ENCODE measurements at places on chromosomes 1 and 21.

GRCh38 chr1:113905435-113905861, 322 bp downstream of the DCLRE1B start:
- no peak for DNase-seq

DNA sequence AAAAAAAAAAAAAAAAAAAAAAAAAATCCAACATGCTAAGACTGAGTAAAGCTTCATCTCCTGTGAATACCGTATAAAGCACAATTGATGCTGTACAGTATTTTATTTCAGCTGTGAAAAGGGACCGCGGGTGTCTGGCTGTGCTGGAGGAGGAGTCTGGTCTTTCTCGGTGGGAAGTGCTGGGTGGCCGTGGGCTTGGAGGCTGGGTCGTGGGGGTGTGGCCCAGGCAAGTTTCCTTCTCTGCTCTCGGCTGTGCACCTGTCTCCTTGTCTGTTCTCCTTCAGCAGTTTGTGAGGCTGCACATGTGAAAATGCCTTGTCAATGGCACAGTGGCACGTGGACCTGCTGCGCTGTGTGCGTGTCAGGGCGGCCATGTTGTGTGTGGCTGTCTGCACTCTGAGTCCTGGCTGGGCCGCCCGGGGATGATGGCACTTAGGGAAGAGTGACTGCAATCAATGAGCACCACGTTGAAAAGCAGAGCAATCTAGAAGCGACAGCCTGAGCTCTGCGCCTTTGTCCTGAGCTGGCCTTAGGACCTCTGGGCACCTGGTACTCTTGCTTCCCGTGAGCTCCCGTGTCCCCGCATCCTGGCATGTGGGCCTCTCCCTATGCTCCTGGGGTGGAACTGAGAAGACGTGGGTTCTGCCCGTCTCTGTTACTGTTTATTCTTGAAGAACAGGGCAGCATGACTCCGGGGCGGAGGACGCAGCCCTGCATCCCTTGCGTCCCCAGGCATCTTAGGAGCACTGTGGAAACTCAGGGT, 14.5 kb downstream of the AGPAT3 start:
- DNase-seq = no peak

- no peak for DNase-seq
Measured at GRCh38 chr1:76408303-76408702, 333.8 kb downstream of the ST6GALNAC3 start.

DNA sequence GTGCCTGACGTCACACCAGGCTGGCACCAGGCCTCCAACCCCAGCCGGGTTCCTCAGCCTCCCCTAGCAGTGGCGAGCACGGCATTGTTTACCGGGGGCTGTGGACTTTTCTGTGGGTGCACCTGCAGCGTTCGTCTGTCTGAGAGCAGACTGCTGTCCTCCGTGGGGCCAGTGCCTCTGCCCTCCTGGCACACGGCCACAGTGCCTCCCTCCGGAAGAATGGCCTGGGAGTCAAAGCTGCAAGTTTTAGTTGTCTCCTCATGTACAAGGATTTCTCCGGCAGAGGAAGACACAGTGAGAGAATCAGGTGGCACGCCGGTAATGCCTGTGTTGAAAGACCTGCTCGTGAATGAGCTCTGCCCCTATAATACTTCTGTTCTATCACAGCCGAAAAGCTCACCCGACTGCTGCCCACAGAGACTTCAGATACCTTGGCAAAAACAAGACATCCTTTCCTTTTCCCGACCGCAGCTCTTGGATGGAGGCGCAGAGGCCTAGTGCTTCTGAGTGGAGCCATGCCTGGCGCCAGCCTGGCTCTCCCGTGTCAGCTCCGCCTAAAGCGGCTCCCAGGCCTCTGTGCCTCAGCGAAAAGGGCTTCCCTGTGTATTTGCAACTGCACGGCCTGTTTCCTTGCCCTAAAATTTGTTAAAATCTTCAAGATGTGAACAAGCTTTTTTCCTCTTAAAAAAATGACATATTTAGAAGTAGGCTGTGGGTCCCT, 71.4 kb downstream of the AGPAT3 start:
- DNase-seq = no peak

DNA sequence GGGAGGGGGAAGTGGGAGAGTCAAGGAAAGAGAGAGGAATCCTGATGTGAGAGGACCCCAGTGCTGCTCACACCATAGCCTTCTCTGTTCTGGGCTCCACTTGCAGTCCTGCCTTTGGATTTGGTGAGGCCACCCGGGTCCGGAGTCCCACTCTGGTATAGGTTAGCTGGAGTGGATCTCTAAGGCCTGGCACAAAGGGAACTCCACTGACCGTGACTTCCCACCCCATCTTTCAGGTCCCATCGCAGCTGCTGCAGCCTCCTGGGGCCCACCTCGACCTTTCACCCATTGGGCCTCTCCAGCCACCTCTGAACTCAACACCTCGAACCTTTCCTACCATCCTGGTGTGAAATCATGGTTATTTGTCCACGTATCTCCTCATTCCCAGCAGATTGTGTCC, 324.4 kb downstream of the MATN1 start:
- no peak for DNase-seq

GRCh38 chr1:55695552-55695951, 480.4 kb upstream of the USP24 start:
- DNase-seq = no peak

DNA sequence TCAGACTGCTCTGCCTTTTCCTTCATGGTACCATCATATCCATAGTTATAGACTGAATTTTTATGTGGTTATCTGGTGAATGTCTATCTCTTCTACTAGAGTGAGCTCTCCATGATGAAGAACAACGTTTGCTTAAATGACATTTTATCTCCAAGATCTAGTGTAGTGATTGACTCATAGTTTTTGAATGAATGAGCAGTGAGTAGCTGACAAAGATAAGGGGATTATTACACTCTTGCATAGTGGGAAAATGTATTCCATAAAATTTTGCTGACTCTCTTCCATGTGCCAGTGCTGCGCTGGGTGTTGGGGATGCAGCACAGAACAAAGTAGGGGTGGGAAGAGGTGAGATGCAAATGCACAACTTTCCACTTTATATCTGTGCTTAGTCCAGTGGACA, 147.7 kb downstream of the TGFB2 start:
- no peak for DNase-seq

GRCh38 chr1:207078578-207079132, 10.0 kb upstream of the C4BPB start:
- DNase-seq = no peak

- DNase-seq = no peak
Measured at GRCh38 chr1:220698607-220699016, 8.4 kb downstream of the C1orf115 start.

DNA sequence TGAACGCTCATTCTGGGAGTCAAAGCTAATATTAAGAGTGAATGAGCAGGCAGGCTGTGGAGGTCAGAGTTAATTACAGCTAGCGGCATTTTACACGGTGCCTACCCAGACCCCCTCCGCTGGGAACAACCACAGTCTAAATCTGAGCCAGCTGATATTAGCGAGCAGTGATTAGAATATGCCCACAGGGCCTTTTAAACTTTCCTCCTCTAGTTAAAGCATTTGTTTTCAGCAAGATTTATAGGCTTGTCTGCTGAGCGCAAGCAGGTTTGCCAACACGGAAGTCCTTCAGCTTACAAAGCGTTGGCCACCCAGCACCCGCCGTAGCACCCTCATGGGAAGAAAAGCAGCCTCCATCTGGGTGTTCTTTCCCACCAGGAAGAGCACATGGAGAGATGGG, 72.1 kb downstream of the LMX1A start:
- no peak for DNase-seq

DNA sequence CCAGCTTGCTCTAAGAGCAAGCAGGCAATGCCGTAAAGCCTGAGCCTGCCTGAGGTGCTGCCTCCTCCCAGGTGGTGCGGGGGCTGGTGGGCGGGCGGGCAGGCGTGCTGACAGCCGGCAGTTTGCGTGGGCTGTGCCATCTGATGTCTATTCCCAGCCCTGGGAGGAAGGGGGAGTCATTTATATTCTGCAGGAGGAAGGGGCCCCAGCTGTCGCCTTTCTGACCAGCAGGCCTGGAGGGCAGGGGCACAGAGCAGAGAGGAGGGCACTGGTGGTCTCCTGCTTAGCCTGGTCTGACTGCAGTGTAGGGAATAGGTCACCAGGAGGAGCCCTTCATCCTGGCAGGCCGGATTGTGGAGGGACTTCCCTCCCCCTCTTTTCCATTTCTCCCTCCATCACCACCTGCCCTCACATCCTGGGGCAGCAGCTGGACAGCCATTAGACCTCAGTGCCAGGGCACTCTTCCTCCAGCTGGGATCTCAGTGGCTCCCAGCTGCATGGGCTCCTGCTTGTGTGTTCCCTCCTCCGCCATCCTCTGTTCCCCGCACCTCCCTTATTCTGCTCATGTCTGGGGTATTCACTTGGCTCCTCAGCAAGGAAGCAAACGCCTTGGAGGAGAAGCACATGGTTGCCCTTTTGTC, 4.4 kb downstream of the CYB561D1 start:
- no peak for DNase-seq

DNA sequence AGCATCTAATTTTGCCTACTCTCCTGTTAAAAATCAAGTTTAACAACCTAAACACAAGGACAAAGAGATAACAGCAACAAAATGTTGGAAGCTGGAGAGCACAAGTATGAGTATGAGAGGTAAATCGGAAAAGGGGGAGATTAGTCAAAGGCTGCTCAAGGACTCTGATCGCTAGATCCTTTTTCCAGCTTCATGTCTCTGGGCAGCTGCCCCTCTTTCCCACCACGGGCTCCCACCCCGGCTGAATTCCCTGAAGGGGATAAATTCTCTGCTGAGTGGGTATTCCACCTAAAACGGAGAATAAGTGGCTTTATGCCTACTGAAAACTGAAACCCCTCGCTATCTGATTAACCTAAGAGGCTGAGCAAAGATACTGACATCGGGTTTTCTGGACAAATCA, 696 bp upstream of the CTBS start:
- no peak for DNase-seq

- DNase-seq = no peak
Measured at GRCh38 chr1:223765036-223765718, 52.8 kb downstream of the CAPN2 start.

DNA sequence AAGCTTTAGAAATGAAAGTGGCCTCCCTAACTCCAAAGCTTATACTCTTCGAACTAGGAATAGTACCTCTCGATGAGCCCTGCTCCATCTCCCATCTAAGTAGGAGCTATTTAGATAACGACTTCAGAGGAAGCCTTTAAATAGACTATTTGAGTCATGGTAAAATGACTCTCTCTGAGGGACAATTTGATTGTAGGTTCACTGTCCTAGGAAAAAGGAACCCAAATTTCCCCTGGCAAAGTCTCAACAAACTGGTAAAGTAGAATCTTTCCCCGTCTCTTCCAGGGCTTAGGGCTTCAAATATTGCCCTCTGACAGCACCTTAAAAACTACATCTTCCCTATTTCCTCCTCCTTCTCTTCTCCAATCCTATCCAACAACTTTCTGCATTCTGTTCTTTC, 2.0 kb upstream of the FCER1A start:
- DNase-seq = no peak

GRCh38 chr1:67789551-67789950, 43.7 kb downstream of the GNG12 start:
- DNase-seq = no peak

DNA sequence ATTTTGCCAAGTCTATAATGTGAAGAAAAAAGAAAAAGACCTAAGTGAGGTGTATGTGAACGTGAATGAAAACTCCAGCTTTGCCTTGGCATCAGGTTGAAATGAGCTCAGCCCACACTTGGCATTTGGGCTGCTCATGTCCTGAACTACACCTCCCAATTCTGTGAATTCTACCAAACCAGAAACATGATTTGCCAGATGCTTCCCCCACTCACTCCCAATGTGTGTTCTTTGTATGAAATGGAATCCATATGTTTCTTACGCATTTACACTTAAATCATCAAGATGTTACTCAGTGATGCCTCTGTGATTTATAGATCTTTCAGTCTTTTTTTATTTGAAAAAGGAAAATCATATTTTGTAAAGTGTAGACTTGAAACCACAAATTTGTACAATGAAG, 32.8 kb upstream of the RUNX1 start:
- no peak for DNase-seq

GRCh38 chr1:40122855-40123254, 25.8 kb upstream of the PPT1 start:
- no peak for DNase-seq

GRCh38 chr1:224864006-224864405, 65.5 kb upstream of the DNAH14 start:
- DNase-seq = no peak

- no peak for DNase-seq
Measured at GRCh38 chr1:89735479-89735878, 85.4 kb upstream of the LRRC8D start.

- no peak for DNase-seq
Measured at GRCh38 chr1:158112994-158113758, 67.5 kb upstream of the CD1D start.

DNA sequence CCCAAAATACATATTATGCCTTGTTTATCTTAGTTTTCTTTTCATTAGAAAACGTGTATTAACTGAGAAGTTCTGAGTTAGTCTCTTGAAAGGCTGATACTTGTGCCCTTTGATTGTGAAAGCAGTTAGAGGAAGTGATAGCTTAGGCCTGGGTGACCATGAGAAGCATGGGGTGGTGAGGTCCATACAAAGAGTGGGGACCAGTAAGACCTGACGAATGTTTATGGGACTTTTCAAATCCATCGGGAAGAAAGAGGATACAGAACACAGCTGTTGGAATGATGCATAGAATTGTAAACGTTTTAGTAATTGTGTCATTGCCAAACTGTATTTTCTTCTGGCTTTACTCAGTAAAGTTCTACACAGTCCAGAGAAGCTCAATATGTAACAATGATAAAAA, 259.8 kb downstream of the LMO4 start:
- DNase-seq = no peak

DNA sequence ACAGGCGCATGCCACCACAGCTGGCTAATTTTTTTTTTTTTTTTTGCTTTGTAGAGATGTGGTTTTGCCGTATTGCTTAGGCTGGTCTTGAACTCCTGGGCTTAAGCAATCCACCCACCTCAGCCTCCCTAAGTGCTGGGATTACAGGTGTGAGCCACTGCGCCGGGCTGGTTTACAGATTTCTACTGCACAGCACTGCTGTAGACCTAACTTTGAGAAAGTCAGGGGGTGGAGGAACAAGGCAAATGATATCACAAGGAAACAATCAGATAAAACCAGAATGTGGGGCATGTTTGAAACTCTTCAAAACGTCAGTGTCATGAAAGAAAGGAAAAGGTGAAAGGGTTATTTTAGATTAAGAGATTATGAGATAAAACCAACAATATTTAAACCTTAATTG, 45.3 kb downstream of the URB2 start:
- no peak for DNase-seq

GRCh38 chr1:203002951-203003350, 4.2 kb upstream of the TMEM183A start:
- no peak for DNase-seq

DNA sequence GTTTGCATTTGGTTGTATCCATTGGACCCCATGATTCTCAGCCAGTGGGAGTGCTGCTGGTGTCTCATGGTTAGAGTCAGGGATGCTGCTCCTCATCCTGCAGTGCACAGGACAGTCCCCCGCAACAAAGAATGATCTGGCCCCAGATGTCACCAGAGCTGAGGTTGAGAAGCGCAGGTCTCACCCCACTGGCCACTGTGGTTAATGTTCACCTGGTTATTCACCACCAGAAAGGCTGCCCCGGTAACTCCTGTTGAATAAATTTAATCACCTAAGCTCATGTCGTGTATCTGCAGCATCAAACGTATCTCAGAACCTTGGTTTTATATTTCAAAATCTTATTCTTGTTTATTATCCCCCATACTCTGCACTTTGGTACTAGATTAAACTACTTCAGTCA, 75.8 kb downstream of the ATP5PO start:
- no peak for DNase-seq
